ENCODE measurements at places on chromosomes 2 and 18.

- DNase-seq: no peak
Observed at GRCh38 chr2:233447506-233448219, 93.4 kb downstream of the DGKD start.

DNA sequence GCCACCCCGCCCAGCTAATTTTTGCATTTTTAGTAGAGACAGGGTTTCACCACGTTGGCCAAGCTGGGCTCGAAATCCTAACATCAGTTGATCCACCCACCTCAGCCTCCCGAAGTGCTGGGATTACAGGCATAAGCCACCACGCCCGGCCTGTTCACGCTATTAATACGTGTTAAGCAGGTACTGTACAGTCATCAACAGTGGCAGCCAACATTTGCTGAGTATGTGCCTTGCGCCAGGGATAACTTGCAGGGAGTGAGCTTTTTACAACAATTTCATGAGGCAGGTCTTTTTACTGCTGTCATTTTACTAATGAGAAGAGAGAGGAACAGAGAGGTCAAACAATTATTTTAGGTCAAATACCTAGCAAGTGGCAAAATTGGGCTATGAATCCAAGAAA, 115.2 kb downstream of the AP1S3 start:
- no peak for DNase-seq

DNA sequence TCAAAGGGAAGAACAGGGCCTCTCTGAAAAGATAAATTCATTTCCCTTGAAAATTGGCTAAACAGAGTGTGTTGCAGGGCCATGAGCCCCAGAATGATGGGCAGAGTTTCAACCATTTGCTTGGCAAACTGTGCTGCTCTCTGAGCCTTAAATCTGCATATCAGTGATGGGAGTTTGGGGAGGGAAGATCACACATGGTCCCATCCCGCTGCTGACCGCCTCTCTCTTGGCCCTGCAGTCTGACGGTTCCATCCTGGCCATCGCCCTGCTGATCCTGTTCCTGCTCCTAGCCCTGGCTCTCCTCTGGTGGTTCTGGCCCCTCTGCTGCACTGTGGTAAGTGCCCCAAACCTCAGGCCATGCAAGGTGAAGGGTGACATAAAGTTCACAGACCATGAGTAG, 139.0 kb downstream of the ANTXR1 start:
- no peak for DNase-seq

DNA sequence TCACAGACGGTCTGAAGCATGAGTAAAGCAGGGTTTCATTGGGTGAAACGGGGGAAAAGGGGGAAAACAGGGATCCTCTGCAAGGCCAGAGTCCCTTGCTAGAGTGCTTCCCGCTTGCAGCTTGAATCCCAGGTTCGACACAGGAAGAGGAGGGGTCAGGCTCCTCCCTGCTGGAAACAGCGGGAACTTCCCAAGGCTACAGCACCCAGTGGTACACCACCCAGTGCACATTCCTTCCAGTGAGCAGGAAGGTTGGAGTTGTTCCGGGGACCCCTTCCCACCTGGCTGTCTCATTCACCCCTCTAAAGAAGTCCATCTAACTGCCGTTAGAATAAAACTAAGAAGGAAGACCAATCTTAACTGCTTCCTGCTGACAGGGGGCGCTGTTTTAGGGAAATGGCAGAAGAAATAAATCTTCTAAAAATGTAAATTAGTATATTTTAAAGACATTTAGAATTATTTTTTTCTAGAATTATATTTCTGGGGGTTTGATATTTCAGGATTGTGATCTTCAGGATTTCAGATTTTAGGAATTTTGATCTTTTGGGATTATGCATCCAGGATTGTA, 230.9 kb downstream of the RBM43 start:
- DNase-seq: no peak

GRCh38 chr2:24375349-24376087, 15.2 kb upstream of the ITSN2 start:
- no peak for DNase-seq

DNA sequence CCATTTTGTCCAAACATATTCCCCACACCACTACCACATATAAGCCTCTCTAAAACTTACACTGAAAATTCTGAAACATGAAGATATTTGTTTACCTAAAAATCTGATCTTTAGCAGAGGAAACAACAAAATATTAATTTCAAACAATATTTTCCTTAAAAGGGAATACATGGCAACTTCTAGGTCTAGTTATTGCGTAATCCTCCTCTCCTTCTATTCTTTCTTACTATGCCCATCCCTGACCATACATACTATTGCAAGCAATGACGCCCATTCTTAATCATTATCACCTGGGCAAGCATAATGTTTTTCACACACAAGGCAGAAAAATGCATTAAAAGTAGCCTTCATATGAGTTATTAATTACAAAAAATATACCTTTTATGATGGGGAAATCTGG, 372.6 kb downstream of the ZEB2 start:
- no peak for DNase-seq

DNA sequence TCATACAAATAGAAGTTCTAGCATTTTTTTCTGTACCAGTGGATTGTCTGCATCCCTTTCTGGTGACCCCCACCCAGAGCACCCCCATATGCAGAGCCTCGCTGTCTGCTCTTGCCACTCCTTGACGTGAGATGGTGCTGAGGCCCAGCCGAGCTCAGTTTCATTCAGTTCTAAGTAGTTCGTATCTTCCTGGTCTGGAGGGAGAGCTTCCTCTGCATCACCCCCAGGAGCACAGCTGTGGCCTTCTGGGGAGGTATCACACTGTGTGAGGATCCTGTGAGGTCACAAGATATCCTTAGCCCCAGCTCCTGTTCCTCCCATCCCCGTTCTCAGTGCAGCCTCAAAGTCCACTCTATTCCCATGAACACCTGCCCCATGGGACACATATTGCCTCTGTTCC, 132.7 kb downstream of the PTGR3 start:
- DNase-seq: no peak

DNA sequence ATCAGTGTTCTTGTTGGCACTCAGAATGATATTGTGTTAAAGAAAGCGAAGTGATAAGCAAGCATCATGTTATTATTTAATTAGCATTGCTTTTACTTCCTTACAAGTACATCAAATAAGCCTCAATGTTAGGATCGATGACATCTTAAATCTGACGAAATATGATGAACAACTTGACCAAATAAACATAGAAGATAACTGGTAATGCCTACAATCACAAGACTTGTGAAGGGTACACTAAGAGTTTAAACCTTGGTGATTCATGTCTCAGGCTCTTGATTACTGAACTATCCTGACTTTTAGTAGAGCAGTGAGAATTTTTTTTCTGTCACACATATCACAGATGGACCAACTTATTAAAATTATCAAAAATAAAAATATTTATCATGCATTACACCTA, 500.8 kb upstream of the ZEB2 start:
- no peak for DNase-seq

Measured in NCI-H510A treated with DMSO at 0.1 percent for 48 hours (cell line).